ENCODE measurements at places on chromosomes 5 and 9.

GRCh38 chr5:140324617-140325241 lies 21.7 kb downstream of the HBEGF start:
- DNase-seq, result no peak

DNA sequence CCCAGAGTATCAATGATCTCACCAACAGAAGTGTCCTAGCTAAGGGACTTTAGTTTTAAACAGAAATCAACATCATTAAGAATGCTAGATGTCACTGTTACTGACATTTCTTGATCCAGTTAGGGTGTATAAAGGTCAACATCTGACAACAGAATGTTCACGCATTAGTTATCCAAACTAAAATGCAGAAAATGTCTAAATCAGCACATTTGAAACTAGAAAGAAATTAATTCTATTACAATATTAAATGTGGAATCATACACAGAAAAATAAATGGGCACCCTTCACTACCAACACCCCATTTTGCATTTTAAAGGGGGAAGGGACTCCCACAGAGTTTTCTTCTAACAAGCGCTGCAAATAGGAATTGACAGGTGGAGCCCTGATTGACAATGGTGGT lies 24.5 kb downstream of the ELAVL2 start:
- DNase-seq, result no peak

DNA sequence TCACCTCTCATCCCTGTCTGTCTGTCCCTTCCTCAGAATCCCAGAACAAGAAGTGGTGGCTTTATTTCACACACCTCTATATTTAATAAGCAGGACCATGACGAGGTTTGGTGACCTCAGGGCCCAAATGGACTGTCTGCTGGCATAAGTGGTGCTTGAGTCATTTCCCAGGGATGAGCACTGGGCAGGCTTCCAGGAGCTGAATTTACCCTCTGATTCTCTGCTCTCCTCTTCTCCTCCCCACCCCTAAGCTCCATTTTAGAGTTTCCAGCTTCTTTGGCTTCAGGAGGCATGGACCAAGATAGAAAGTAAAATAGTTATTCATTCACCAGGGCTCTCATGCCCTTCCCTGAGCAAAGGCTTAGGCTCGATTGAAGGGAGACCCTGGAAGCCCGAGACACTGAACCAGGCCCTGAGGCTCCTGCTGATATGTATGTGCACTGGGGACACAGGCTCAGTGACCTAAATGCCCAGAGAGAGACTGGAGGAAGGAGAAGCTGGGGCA lies 69.1 kb downstream of the PPARGC1B start:
- DNase-seq, result no peak

DNA sequence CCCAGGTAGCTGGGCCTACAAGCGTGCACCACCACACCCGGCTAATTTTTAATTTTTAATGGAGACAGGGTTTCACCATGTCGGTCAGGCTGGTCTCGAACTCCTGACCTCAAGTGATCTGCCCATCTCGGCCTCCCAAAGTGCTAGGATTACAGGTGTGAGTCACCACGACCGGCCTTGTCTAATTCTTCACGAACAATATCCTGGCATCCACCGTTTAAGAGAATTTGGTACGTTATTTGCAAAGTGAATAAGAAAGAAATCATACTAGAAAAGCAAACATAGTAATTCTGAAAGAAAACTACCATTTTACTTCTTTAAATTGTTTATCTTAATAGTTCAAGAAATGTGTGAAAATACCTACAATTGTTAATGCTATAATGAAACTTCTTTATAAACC lies 42.9 kb upstream of the TRIO start:
- no peak for DNase-seq

DNA sequence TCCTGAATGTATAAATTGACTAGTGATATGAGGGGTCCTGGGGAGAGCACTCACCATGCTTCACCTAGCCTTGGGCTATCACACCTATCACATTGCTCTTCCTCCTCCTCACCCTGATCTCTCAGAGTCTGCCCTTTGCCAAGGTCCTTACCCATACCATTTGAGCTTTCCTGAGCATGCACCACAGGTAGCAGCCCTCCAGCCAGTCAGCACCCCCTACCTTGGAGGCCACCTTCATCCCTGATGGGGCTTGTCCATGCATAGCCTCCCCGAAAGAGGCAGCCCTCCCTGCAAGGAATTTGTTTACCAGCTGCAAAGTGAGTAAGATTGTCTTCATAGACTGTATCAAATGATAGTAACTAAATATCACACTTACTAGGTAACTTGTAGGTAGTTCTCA lies 83.1 kb downstream of the ALDH7A1 start:
- no peak for DNase-seq

GRCh38 chr5:90119531-90119971 lies 290.0 kb downstream of the CETN3 start:
- DNase-seq, result no peak

DNA sequence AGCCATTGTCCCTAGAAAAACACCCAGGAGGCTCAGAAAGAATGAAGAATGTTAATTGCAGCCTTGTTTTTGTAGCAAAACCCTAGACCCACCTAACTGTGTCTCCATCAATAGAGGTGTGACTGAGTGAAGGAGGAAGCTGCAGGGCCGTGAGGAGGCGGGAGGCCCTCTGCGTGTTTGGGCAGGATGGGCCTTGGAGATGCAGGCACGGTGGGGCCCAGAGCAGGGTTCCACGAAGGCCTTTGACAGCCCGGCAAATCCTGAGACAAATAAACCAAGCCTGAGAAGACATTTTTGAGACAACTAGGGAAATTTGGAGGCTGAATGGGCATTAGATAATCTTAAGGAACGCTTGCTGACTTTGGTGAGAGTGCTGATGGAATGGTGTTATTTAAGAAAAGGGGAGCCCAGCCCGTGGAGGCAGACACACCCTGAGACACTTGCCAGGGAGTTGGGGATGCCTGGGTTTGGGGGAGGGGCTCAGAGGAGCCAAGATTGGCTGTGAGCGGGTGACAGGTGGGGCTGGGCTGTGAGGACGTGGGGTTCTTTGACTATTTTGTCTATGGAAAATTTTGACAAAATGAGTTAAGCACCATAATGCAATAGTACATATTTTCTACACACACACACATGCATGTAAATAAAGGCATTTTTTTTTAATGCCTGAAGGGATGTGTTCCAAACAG lies 48.8 kb downstream of the BARX1 start:
- DNase-seq, result no peak

- no peak for DNase-seq
Measured at GRCh38 chr9:36143245-36143641, 6.7 kb downstream of the GLIPR2 start.

DNA sequence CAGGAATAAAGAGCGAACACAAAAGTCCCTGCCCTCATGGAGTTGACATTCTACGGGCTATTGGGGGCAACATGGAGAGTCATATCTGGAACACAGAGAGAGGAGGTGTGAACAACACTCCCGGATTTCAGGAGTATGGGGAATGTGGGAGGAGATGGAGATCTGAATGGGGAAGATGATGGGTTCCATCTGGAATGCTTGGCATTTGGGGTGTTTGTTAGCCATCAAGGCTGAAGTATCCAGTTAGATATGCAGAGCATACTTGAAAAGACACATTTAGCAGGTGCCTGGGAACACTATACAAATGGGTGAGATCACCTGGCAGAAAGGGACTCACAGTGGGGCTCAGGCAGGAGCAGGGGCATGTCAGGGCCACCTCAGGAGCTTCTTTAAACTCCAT lies 61.1 kb downstream of the EGFLAM start:
- no peak for DNase-seq

DNA sequence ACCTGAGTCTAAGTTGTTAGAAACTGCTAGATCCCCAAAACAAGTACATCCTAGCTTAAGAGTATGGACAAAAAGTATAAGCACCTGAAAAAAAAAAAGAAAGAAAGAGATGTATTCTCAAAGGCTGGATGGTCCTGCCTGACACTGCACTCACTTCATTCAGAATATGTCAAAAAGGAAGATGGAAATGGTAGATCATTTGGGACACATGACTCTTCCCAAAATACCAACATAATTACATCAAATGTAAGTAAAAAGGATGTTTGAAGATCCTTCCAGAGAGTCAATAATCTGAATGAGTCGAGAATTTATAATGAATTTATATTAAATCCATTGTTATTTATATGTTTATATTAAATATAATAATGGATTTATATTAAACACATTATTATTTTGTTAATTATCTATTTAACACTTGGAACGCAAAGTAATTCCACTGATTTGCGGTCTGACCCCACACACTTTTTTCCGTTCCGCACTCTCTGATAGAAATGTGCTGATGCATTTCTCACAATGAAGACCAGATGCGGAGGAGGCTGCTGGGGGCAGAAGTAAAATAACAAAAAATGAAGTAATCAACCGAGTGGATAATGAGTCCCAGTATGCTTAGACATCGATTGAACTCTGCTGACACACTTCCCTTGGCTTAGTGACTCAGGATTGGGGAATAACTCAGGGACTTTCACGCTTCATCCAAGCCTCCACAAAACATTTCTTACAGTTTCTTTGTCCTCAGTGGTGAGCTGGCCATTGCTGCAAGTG lies 201.2 kb downstream of the ADAMTS12 start:
- no peak for DNase-seq

GRCh38 chr5:78920604-78921003 lies 64.5 kb downstream of the ARSB start:
- no peak for DNase-seq

DNA sequence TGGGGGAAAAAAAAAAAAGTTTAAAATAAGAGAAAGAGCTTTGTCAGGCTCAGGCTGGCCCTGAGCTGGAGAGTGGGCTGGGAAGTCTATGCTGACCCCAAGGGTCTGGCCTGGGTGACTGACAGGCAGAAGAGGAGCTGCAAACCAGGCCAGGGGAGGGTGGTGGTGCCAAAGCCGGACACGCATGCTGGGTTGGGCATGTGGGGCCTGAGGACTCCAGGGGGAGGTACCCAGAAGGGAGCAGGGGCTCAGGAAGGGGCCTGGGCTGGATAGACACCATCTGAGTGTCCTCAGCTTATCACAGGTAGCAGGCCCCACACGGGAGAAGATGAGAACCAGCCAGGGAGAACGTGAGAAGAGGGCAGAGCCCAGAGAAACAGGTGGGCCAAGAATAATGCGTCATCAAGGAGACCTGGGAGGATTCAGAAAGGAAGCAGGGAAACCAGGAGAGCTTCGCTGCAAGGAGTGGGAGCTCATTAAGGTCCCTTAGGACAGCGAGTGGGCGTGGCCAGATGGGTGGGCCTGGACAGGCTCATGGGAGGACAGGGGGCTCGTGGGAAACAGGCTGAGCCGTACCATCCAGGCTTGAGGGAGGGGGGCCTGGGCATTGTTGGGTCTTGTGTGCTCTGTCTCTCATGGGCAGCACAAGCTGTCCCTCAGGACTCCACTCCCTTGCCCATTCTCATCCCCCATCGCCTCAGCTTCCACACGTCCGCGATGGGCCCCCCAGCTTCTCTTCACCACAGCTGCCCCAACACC lies 16.0 kb downstream of the TMOD1 start:
- DNase-seq, result no peak

GRCh38 chr9:133887540-133888047 lies 104.5 kb downstream of the VAV2 start:
- no peak for DNase-seq

- no peak for DNase-seq
Measured at GRCh38 chr9:16787724-16788123, 82.7 kb downstream of the BNC2 start.

DNA sequence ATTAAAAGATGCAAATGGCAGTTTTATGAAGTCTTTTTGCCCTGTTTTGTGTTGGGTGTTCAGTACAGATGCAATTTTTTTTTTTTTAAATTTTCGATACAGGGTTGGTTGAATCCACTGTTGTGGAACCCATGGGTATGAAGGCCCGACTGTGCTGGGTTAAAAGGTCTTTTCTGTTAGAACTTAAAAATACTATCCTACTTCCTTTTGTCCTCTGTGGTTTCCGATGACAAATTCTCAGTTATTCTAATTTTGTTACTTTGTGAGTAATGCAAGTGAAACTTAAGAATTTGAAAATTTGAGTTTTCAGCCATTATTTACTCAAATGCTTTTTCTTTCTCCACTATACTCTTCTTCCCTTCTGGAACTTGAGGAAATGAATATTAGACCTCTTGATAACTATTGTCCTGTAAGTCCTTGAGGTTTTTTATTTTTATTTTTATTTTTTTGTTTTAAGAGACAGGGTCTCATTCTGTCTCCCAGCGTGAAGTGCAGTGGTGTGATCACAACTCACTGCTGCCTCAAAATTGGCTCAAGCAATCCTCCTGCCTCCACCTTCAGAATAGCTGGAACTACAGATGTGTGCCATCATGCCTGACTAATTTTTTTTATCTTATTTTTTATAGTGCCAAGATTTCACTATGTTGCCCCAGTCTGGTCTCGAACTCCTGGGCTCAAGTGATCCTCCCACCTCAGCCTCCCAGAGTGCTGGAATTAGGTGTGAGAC lies 67.5 kb downstream of the ZCCHC7 start:
- peak; percentile 24 for DNase-seq

DNA sequence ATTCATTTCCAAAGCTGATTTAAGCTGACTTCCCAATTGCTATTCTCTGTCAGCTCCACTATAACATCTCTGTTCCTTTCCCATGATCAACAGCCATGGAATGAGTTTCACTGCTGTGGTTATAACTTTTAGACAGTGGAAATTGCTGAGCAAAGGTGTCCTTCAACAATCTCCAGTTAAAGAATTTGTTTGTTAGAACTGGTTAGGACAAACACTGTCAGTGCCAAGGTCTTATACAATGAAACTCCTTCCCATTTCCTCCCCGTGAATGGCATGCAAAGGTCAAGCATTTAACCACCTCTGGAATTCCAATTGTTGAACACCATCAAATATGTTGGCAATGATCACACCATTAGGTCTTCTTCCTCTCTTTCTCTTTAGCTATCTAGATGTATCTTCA lies 45.7 kb upstream of the GHR start:
- DNase-seq, result no peak

- DNase-seq, result no peak
Measured at GRCh38 chr5:138334867-138335447, 3.1 kb upstream of the FAM53C start.

GRCh38 chr5:96614110-96614691 lies 48.0 kb upstream of the CAST start:
- DNase-seq, result peak; percentile 72

- no peak for DNase-seq
Measured at GRCh38 chr5:93304456-93305250, 276.4 kb downstream of the NR2F1-AS1 start.

Measured in CD4-positive, alpha-beta T cell treated with Interleukin-17A for 1 hour (primary cell).